ENCODE measurements at places on chromosomes 1 and 21.

GRCh38 chr1:47189844-47190508, at the start of gene PDZK1IP1:
TSS of gene PDZK1IP1 (minus strand) at chr1:47190036. CDS start at chr1:47189932, 104 bp downstream.
- no peak for DNase-seq

GRCh38 chr1:53568540-53568939, 109.3 kb downstream of the DMRTB1 start:
- DNase-seq: no peak

DNA sequence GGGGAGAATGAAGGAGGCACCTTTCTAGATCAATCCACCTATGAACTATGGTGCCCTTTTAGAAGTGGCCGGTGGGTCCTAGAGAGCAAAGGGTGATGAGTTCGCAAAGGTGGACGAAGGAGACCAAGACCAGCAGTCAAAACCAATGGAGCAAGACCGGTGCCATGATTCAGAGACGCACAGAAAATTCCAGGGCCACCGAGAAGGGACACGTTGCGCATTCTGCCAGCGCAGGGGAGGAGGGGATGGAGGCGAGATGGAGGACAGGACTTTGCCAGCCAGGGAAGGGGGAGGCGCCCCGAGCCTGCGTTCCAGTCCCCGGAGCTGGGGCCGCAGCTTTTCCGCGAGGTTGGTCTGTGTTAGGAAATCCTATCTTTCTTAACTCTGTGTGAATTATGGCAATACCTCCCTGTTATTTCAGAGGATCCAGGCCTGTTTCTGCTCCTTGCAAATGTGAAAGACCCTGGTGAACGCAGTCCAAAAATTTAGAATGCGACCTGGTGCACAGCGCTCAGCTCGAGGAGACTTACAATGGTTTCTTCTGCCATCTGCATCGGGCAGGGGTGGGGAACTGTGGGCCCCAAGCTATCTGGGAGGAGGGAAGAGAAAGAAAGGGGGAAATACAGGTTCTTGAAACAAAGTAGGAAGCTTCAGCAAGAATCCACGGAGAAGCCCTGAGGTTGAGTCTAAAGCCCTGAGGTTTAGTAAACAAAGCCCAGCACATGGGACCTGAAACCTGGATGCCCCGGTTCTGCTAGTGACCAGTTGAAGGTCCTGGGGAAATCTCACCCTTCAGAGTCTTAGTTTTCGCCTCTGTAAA, 129.4 kb downstream of the MRPS6 start:
- no peak for DNase-seq

DNA sequence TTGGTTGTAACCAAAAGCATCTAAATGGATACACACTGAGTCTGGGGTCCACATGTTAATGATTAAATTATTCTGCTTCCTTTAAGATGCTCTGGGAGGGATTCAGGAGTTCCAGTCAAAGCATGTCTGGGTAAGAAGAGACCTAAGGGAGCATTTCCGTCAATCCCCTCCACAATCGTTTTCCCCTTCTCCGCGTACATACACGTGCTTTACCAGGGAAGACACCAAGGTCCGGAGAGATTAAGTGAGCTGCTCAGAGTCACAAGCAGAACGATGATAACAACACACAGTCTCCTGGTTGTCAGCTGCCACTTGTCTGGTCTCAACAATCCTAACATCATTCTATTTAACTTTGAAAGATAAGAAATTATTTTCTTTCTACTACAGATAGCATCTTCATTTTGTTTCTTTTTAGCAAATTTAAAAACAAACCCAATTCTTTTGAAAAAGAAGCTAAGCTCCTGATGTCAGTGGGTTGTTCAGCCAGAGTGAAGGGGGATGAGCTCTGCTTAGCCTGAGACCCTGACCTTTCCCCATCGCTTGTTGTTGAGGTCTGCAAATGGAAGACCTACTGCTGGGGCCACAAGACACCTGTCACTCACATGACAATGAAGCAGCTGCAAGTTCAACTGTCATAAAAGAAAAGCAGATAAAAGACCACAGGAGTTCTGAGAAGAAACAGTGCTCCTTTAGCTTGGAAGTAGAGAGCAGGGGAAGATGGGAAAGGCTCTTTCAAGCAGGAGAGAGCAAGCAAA, 4.5 kb downstream of the PAFAH2 start:
- no peak for DNase-seq

GRCh38 chr1:173424782-173425407, 52.2 kb upstream of the PRDX6 start:
- no peak for DNase-seq

DNA sequence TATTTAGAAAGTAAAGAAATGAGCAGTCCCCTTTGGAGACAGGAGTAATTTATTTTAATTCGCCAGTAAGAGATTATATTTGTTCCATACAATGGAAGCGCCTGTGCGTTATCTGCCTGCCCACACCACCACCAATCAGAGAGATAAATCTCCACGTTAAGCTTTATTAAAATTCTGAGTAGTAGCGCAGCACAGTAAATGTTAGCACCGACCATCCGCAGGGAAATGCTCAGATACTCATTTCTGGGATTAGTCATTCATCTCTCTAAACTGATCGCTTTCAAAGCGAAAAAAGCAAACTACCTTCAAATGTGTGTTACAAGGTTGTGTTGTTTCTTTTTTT, 1.2 kb downstream of the ETS2 start:
- no peak for DNase-seq

GRCh38 chr1:232143315-232143886, 486.5 kb downstream of the SIPA1L2 start:
- no peak for DNase-seq
